Stimulated activated CD4-positive, alpha-beta T cell treated with anti-CD3 and anti-CD28 coated beads, Interleukin-2, amount 100 ng/mL, for 24 hours (primary cell): ENCODE measurements at places on chromosomes 13 and 19.

DNA sequence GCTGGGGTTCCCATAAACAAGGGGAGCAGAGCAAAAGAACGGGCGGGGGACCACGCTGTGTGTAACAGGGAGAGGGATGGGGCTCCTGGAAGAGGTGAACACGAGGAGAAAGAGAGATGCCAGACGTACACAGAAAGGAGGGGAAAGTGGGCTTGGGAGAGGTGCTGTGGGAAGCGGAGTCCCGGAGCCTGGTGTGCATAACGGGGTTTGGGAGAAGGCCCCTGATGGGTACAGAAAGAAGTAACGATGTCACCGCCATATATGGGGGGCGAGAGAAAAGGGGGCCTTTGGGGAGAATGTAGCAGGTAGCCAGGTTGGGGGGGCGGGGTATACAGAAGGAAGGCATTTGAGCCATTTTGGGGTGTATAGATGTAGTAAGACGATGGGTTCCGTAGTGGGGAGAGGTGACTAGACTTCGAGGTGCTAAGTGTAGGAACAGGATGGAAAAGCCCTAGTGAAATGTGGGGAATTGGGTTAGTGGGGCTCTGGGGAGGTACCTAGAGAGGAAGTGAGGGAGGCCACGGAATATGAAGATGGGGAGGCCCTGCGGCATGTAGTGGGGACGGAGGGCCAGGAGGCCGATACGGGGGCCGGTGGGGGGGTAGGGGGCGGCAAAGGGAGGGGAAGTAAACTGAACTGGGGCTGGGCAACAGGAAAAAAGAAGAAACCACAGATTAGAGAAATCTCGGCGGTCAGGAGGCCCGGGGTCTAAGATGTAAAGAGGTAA, 787 bp downstream of the ZNF580 start:
- DNase-seq = peak; percentile 51

- DNase-seq = peak; percentile 89
Observed at GRCh38 chr19:45882652-45883585, 3.0 kb downstream of the IRF2BP1 start.

DNA sequence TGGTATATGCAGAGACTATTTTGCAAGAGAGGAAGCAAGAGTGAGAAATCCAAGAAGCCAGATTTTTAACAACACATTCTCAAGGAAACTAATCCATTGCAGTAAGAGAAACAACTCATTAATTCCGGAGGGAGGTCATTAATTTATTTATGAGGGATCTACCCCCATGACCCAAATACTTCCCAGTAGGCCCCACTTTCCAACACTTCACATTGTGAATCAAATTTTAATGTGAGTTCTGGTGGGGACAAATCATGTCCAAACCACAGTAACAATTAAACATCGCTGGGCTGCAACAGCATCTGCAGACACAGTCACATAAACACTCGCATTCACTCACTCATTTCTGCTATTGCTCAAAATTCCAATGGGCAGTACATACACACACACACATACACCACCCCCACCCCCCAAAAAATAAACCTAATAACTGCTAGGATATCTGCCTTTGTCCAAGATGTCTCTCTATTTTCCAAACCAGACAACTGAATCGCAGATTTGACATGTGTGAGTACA, 1483.7 kb downstream of the PCDH9 start:
- DNase-seq = no peak

GRCh38 chr13:43990829-43991228, 111.1 kb downstream of the LACC1 start:
- DNase-seq = no peak

DNA sequence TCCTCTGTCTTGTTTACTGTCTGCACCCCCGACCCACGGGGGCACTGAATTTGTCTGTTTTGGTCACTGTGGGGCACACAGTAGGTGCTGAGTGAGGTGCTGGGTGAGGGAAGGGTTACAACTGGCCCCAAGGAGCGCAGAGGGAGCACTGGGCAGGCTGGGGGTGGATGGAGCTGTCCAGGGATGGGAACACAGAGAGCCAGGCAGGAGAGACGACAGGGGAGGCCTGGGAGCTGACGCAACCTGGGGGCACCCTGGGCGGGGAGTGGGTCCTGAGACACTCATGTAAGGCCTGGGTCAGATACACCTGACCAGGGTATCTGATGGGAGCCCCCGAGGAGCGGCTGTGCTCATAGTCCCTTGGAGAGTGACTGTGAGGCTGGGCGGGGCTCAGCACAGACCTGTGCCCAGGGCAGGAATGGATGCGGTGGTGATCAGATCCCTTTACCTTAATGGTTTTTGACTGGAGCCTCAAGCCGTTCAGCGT, 24.8 kb downstream of the ELAVL1 start:
- DNase-seq = no peak

DNA sequence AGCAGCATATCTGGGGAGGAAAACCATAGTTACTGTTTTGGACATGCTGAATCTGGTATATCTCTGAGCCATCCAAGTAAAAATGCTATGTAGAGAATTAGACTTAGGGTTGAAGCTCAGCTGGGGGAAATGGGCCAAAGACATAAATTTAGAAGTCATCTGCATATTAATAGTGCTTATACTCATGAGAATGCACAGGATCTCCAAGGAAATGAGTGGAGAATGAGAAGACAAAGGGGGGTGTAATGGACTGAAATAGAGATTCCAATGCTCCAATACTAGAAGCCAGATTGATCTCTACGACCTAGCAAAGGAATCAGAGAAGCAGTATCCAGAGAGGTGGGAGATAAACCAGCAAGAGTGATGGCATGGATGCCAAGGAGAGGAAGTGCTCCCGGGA, 10.3 kb upstream of the FAM124A start:
- DNase-seq = no peak

GRCh38 chr19:22620401-22620800, 13.7 kb upstream of the ZNF492 start:
- DNase-seq = no peak

- DNase-seq = no peak
Observed at GRCh38 chr13:35309706-35310105, 166.8 kb downstream of the MAB21L1 start.

DNA sequence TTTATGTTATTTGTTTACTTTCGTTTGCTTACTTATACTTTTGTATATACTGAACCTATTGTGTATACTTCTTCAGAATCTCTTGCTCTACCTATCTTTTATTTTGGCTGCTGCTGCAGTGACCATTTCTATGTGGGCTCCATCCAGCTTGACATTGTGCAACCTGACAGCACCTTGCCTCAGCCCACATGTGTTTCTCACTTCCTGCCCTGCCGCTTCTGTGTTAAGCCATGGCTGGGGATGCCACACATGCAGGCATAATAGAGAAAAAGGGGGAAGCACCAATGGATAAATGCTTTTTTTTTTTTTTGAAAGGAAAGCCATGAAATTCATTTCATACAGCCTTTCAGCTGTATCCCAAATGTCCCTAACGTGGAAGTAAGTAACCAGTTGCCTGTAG, 147.6 kb downstream of the RBM26 start:
- DNase-seq = no peak

DNA sequence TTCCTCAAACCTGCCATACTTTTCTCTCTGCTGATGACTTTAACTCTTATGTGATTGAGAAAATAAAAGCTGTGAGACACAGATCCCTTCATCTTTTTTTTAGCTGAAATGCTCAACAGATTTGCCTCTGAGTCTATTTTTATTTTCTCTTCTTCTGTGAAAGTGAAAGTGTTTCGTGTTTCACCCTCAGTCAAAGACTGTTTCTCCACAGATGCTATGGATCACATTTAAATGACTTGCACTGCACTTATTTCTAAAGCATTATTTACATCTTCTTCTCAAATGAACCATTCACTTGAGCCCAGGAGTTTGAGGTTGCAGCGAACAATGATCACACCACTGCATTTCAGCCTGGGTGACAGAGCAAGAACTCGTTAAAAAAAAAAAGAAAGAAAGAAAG, 890.1 kb upstream of the PCDH20 start:
- DNase-seq = no peak

DNA sequence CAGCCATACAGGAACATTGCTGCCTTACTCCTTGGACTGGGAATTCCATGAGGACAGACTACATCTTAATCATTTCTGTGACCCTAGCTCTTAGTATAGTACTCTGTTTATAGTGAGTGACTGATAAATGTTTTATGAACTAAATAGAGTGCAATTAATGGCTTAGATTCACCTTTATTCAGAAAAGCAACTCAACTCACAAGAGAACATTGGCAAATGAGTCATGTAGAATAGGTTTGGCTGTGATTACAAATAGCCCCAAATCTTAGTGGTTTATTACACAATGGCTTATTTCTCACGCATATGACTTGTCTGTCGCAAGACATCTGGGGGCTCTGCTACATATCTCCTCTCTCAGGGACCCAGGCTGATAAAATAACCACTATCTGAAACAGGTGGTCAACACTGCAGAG, 121.6 kb upstream of the KL start:
- no peak for DNase-seq

- no peak for DNase-seq
Observed at GRCh38 chr13:85243831-85244230, 555.4 kb downstream of the SLITRK6 start.

DNA sequence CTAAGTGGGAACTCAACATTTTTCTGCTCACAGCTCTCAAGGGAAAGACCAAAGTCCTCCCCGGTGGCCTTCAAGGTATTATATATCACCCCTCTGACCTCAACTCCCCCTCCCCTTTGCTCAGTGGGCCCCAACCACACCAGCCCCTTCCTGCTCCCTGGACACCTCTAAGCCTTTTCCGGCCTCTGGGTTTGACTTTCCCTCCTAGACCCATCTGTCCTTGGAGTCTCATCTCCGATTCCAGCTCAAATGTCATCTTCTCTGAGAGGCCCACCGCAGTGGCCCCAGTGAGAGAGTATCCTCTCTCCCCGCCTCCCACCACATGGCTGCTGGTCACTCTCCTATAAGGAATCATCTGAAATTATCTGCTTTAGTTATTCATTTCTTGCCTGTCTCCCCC, 941 bp upstream of the UHRF1 start:
- no peak for DNase-seq
